Activated CD4-positive, CD25-positive, alpha-beta regulatory T cell treated with anti-CD3 and anti-CD28 coated beads, Interleukin-2, amount 50 U/mL, for 72 hours (primary cell): ENCODE measurements at places on chromosomes 11 and 22.

DNA sequence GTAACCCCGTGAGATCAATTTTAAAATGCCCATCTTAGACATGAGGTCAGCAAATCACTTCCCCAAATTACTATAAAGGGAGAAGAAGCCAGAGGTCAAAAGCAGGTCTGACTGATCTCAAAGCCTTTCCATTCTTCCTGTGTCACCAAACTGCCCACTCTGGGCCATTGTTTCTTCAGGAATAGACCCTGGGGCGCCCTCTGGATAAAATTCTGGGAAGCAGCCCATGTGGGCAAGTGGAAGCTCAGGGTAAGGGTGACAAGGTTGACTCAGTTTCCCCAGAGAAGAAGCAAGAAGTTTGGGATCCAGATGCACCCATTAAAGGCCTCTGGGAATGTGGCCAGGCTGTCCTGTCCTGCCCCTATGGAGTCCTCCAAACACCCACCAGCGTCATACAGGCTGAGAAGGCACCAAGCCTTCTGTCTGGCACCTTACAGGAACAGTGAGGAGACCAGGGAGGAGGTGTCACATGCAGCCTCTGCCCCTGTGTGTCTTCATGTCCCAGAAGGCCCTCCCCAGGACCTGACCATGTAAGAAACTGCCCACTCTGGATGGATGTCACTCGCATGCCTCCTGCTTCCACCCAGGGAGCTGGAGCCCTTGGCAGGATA is 50.1 kb downstream of the CHST1 start:
- DNase-seq = no peak

DNA sequence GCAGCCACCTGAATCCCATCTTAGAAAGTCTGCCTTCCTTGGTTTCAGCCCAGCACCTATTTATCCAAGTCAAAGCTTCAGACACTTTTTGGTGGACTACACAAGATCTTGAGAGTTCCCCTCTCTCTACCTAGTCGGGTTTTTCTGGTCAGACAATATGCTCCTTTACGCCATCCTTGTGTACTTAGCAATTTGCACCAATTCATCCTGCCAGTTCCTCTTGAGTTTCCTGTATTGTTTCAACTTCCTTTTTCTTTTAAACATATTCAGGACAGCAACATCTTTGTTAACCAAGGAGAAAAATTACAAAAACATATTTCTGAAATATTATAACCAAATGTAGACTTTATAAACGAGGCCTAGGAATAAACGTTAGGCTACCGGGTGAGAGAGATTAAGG is 368.2 kb upstream of the CADM1 start:
- no peak for DNase-seq

DNA sequence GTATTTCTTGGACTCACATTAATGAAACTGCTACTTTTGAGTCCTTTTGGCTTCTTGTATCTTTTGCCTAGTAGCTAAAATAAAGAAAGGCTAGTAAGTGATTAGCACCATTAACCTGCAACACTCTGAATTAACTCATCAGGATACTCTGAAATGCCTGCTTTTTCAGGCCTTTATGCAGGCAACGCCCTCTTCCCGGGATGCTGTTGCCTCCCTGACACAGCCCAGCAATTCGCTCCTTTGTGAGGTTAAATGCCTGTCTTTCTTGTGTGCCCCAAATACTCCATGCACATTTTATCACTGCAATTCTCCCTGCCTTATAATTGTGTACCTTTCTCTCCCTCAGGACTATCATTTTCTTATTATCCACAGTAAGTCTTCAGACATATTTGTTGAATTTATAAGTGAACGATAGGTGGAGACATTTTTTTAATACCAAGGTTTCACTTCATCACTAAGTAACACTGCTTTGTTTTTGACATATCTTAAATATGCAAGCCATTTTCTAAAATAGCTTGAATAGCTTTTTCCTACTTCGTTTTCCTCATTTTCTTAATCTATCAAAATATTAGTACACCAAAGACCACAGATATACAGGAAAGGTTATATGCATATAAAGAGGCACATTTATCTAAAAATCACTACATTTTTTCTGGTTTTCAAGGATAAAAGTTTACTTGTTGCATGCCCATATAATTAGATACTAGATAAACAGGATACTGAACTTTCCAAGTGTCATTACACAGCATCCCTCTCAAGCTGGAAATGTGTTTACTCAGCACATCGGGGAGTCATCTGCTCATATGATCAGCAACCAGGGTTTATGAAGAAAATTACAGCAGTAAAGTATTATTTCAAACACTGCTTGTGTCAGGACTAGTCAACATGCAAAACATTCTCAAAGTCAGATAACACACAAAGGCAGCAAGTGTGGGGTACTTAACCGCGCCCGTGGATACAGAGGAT is 48.5 kb upstream of the DDI1 start:
- DNase-seq = no peak

- DNase-seq = no peak
These were observed 301.8 kb upstream of the CADM1 start for GRCh38 chr11:115806056-115806455.

DNA sequence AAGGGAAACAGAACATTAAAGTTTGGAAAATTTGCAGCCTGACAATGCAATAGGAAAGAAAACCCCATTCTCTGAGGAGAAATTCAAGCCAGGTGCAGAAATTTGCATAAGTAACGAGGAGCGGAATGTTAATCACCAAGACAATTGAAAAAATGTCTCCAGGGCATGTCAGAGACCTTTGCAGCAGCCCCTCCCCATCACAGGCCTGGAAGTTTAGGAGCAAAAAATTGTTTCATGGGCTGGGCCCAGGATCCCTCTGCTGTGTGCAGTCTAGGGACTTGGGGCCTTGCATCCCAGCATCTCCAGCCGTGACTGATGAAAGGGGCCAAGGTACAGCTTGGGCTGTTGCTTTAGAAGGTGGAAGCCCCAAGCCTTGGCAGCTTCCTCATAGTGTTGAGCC is 780.2 kb downstream of the LRRC4C start:
- DNase-seq = no peak

- DNase-seq = no peak
These were observed 118.2 kb downstream of the ABTB2 start for GRCh38 chr11:34239465-34240149.

- DNase-seq = no peak
These were observed 1.6 kb upstream of the BEST1 start for GRCh38 chr11:61948505-61948904.

DNA sequence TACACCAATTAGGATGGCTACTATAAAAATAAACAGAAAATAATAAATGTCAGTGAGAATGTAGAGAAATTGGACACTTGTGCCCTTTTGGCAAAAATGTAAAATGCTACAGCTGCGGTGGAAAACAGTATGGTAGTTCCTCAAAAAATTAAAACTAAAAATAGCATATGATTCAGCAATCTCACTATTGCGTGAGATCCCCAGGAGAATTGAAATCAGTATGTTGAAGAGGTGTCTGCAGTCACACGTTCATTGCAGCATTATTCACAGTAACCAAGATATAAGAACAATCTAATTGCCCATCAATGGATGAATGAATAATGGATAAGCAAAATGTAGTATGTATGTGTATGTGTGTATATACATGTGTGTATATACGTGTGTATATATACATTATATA is 6.8 kb downstream of the OR52N2 start:
- DNase-seq = no peak

GRCh38 chr11:86551288-86552092 is 120.9 kb downstream of the ME3 start:
- no peak for DNase-seq

GRCh38 chr11:37371346-37371970 is 773.4 kb upstream of the RAG2 start:
- DNase-seq = no peak

DNA sequence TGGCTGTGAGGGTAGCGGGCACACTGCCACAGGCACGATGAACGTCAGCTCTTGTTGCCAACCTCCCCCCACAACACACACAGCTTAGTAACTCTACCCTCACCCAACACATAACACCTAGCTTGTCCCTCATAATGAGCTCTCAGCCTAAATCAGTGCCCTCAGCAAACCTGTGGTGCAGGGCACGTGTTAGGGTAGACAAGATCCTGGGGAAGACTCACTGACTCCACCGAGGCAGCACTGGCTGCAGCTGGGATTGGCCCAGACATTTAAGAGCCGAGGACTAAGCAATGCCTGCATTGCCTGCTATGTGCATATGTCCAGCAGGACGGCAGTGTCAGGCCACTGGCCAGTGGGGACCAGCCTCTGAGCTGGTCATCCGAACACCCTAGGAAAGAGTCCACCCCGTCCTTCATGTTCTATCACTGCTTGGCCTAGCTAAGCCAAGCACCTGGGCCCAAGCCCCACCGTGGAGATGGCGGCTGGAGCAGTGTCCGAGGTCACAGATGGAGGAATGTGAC is 32.9 kb upstream of the TRIM29 start:
- no peak for DNase-seq

DNA sequence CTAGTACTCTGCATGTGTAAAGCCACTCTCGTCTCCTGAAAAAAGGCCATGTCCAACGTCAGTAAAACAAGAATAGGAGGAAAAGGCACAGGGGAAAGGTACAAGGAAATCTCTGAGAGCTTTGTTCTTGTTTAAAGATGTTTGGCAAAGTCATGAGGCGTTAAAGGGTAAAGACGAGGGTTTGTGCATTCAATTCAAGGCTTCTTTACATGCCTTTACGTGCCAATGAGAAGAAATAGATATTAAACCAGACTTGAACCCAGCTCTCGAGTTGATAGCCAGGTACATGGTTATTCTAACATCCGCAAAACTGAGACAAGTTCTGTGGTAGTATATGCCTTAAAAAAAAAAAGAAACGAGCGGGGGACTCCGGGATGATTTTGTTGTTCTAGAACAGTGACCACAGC is 704 bp upstream of the CFL1 start:
- no peak for DNase-seq

- no peak for DNase-seq
These were observed 400.3 kb downstream of the MIAT start for GRCh38 chr22:27057717-27058116.

DNA sequence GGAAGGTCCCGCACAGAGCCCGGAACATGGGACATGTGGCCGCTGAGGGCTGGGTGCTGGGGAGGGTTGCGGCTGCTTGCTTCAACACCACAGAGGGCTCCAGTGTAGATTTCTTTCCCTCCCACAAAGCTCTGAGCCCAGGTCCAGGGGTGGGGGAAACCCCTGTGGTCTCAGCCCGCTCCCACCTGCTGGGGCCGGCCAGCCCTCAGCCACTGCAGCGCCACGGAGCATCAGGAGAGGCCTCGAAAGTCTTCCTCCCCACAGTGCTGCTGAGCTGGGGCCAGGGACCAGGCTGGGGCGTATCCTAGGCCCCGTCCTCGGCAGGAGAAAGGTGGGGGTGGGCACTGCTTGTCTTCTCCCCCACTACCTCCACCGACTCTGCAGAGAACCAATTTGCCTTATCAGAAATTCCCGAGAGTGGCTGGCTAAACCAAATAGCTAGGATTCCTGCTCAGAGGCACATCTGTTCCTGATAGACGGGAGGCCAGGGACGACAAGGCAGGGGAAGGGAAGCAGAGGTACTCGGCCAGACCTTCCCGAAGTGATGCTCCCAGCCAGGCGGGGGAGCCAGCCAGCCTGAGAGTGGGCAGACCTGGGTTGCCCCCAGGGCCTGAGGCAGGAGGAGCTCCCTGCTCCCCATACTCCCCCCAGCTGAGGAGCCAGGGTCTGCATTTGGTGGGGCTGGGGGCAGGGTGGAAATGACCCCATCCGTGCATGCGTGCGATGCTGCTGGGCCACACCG is 18.7 kb downstream of the IGF2 start:
- no peak for DNase-seq

DNA sequence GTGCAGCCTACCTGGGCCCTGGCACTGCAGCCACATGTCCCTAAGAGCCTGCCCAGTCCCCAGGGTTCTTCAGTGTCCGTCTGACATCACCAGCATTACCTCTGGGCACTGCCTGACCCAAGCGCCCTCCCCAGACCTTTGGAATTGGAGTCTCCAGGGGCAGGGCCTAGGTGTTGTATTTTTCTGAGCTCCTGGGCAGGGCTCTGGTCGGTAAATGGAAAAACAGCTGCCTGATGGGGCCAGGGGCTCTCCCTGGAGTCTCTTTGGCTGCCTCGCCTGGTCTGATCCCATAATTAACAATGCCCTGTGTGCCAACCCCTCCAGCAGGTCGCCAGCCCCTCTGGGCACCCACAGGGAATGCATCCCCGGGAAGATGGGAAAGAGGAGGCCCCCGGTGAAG is 710.2 kb downstream of the BRD1 start:
- no peak for DNase-seq

DNA sequence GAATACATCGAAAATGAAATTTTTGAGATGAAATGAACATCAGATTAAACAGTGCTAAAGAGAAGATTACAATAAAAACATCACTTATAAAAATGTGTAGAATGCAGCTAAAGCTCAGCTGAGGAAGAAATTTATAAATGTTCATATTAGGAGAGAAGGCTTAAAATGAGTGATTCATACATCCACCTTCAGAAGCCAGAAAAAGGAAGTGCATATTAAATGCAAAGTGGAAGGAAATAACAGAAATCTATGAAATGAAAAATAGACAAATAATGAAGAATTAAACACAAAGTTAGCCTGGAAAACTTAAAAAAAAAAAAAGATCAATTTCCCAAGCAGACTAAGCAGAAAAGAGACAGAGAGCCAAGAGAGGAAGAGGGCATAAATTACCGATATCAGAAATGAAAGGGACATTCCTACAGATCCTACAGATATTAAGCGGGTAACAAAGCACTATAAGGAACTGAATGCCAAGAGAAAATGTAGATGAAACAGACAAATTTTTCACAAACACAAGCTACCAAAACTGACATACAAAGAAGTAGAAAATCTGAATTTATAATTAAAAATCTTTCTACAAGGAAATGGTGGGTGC is 7.2 kb upstream of the MOB2 start:
- no peak for DNase-seq

DNA sequence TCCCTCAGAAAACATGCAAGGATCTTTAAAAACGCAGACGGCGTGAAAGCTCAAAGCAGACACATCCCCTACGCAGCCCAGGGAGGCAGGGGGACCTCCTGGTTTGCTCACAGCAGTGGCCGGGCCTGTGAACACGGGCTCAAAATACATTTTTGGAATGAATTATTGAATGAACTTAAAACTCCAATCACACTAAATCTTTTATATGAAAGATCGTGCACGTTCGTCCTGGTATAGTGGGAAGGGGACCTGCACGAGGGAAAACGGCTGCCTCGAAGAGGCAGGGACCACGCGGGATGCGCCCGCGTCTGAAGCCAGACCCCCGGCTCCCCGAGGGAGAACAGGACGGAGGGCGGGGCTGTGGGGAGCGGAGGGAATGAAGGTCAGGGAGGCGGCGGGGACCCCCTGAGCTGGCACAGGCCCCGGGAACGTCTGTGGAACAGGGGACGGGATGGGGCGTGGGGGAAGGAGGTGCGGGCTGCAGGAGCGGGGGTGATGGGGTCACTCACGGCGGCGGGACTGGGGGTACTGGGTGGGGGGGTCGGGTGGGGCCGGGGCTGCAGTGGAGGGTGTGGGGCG is 1.3 kb upstream of the PANX2 start:
- no peak for DNase-seq
